Iris pigment epithelial cell (primary cell): ENCODE measurements at places on chromosomes 16 and 17.

DNA sequence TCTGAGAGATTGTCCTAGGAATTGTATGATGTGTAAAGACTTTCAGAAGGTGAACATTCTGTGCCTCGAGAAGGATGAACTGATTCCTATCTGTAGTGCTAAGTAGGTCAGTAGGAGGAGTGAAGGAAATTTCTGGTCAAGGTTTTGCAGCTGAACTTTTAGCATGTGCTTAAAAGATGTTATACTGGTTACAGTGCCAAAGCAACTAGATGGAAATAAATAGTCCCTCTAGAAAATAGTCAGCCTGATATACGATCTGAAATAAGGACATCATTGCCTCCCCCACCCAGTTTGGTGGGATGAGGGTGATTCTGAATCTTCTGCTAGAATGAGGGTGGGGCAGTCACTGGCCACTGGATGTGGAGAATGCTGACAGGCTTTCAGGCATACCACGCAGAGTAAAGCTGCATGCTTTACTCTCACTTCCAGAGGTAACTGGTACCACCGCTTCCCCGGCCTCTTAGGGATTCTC lies 57.2 kb upstream of the VPS4A start:
- DNase-seq = peak; percentile 83

DNA sequence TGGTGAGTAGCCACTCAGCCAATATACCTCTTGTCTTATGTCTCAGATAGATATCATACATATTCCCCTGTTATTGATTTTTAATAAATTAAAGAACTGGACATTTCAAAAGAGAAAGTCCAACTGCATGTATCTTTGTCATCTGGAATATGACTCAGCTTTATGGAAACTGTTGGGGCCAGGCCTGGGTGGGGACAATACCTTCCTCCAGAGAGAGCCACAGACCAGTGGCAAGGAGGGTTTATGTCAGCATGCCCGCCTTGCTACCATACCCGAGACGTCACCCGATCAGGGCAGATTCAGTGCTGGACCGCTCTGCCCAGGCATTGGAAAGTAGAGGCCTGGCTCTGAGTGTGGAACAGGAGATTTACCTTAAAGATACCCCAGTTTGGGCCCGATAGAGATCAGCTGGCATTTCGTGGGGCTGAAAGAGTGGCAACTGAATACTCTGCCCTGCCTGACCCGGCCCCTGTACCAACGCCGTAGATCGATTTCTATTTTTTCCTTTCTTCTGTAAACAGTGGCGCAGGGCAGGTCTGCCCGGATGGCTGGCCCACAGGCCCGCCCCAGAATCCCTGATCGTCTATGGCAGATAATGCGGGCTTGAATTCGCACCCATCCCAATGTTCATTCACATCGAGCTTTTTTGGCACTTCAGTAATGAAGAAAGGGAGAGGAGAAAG lies 158.6 kb downstream of the SALL1 start:
- no peak for DNase-seq

DNA sequence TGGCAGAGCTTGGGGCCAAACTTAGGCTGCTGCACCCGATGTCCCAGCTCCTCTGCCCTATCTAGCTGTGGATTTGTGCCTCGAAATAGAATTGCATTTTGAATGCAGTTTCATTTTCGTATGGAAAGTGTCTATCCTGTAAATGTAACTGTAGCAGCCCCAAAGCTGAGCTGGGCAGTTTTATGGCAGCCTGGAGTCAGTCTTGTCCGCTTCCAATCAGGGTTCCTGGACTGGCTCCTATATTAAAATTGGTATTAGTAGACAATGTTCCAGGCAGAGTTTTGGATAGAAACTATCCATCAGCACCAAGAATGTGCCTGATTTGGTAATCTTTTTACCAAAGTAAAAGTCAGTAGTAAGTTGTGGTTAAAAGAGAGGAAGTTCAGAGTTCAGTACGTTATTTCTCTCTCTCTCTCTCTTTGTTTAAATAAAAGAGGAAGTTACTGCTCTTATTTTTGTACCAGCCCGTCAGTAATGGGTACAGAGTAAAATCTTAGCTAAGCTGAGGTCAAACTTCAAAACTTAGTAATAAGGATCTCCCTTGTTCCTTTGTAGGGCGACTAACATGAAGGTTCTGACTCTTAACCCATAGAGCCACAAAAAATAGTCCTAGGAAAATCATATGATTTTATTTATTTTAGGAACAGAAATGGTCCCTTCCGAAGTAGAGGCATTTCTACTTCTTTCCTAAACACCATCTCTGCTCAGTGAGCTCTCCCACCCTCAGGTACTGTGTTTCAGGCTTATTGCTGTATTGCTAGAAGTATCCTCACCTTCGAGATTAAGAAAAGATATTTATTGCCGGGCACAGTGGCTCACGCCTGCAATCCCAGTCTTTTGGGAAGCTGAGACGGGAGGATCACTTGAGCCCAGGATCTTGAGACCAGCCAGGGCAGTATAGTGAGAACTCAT lies 28.0 kb downstream of the PRKCB start:
- DNase-seq = no peak

DNA sequence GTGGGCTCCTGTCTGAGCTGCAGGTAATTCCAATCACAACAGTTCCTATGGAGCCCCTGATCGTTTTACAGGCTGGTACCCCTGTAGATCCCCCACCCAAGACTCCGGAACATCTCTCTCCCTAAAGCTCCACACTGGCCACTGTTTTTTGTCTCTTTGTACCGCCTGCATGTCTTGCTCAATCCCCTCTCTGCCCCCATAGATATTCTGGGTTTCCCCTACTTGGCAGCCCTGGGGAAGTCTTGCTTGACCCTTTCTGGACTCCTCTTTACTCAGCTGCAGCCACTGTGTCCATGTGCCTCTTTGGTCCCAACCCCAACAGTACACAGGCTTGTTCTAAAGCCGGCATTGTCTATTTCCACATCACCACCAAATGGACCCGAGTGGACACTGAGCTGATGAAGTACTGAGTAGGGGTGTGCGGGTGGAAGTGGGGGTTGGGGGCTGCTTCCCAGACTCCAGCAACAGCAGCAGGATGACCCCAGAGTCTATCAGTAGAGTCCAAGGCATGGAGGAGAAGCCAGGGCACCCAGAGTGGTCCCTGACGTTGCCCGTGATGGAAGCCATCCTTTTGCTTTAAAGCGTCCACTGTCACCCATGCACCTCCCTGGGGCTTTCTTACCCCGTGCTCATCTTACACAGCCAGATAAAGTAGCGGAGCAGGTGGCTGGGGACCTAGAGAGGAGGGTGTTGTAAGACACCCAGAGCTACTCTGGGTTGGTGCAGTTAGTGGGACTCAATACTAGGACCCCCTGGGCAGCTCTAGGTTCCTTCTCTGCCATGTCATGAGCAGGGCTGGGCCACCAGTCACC lies 6.4 kb downstream of the CD300LB start:
- no peak for DNase-seq

DNA sequence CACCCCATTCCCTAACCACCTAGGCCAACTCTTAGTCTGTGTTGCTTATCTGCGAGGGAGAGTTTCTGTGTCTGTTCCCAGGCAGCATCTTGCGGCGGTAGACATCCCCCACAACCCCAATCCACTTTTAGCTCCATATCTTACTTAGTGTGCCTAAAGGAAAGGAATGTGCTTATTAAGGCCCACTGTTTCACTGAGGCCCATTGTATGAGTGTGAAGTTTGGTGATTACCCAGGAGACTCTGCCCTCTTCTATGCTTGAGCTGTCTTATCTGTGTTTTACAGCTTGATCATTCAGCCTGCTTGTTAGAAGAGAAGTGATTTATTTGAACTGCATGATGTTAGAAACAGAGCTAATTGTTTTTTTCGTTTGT lies 10.3 kb upstream of the MLYCD start:
- no peak for DNase-seq
